ENCODE measurements at places on chromosomes 2 and 18. TPM values are rescaled to one million over a fixed set of nuclear protein-coding genes. Genes with fewer than 3 reads are reported as not detected.

REG1A gene
- 6.8 TPM for total RNA-seq

PTPRN gene
- total RNA-seq = not detected

DNA sequence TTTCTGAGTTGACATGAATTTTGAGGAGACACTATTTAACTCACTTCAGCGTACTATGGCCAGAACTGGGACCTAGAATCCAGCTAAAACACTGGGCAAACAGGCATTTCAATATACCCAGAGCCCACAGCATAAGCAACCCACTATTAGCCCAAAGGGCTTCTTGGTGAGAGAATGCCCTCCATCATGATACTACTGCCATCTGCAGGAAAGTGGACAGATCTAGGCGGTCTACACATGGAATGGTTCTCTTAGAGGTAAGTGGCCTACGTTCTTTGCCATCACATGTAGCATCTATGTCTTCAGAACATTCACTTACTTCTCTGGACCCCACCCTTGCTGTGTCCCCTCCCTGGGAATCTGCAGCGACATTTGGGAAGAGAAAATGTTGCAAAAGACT, 181.3 kb upstream of the LINC00305 start:
- no peak overlapping the region for H3K27ac ChIP-seq
- DNase-seq = no peak
- H3K27me3 ChIP-seq = no peaks in the 10 kb centered on the region
- H3K36me3 ChIP-seq = no peaks in the 10 kb centered on the region

MTLN gene
- total RNA-seq = 54.1 TPM

GRCh38 chr2:183522489-183523266, 398.4 kb downstream of the NUP35 start:
- no peaks in the 10 kb centered on the region for H3K4me1 ChIP-seq
- H3K27me3 ChIP-seq = no peaks in the 10 kb centered on the region
- no peak for DNase-seq
- no peaks in the 10 kb centered on the region for H3K36me3 ChIP-seq

- no peaks in the 10 kb centered on the region for H3K27me3 ChIP-seq
- no peak overlapping the region for H3K4me3 ChIP-seq
- H3K4me1 ChIP-seq = no peaks in the 10 kb centered on the region
- DNase-seq = no peak
Observed at GRCh38 chr2:11092701-11093335, 62.4 kb upstream of the SLC66A3 start.

- peak overlapping the region; percentile 50 for H3K27ac ChIP-seq
- H3K4me3 ChIP-seq = peak overlapping the region; percentile 79
- no peaks in the 10 kb centered on the region for H3K27me3 ChIP-seq
- H3K4me1 ChIP-seq = no peaks in the 10 kb centered on the region
- no peak for DNase-seq
Observed at GRCh38 chr2:240024766-240025165, 376 bp downstream of the NDUFA10 start.

DNA sequence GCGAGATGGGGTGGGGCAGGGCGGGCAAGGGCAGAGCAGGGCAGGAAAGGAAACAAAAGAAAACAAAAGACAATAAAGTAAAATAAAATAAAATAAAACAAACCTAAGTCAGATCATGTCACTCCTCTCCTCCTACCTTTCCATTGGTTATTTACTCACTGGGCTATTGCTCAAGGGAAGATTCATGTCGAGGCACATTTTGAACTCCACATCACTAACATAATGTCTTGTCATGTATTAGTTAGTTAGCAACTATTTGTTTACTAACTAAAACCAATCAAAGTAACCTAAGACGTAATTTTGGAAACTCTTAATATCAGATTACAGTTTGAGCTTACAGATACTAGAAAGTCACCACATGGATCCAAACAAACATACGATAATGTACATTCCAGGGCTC, 2.2 kb downstream of the C1D start:
- no peaks in the 10 kb centered on the region for H3K36me3 ChIP-seq
- peaks cover 5% of the 10 kb centered on the region for H3K4me1 ChIP-seq
- no peaks in the 10 kb centered on the region for H3K27me3 ChIP-seq

- H3K36me3 ChIP-seq = no peaks in the 10 kb centered on the region
- H3K27me3 ChIP-seq = no peaks in the 10 kb centered on the region
- no peak overlapping the region for H3K4me3 ChIP-seq
- DNase-seq = no peak
- no peak overlapping the region for H3K27ac ChIP-seq
Observed at GRCh38 chr2:99495115-99495860, 5.5 kb upstream of the REV1 start.

FBXO41 gene
- total RNA-seq = 37.0 TPM

GRCh38 chr2:136162438-136162837, 44.5 kb upstream of the CXCR4 start:
- DNase-seq = no peak
- no peak overlapping the region for H3K27ac ChIP-seq
- no peaks in the 10 kb centered on the region for H3K27me3 ChIP-seq
- no peak overlapping the region for H3K4me3 ChIP-seq
- no peaks in the 10 kb centered on the region for H3K36me3 ChIP-seq
